ENCODE measurements at places on chromosomes 12 and 14.

- peak; percentile 68 for DNase-seq
Measured at GRCh38 chr12:9707864-9708808, 24.8 kb downstream of the CLECL1 start.

DNA sequence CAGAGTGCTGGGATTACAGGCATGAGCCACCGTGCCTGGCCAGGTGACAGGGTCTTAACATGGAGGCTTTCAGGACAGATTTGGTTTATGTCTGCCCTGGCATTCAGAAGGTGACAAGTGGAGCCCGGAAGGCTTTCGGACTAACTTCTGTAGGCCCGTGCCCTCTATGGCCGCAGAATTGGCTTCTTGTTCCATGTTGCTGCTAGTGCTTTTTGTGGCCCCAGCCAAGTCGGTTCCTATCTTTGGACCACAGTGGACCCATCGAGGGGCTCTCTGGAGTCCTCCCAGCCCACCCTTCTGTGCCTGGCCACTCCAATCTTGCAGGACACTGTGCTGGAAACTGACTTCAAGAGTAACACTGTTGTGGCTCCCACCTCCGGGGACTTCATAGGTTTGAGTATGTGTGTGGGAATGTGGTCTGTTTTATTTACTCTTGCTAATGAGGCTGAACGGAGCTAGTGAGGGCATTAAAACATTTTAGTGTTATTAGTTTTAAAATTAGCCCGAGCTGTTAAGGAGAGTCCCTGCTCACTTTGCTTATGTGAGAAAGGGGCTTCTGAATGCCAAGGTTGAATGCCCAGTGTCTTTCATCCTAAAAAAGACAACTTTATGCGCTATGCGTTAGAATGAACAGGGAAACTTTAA, 245.9 kb downstream of the CACNA1C start:
- DNase-seq: no peak

DNA sequence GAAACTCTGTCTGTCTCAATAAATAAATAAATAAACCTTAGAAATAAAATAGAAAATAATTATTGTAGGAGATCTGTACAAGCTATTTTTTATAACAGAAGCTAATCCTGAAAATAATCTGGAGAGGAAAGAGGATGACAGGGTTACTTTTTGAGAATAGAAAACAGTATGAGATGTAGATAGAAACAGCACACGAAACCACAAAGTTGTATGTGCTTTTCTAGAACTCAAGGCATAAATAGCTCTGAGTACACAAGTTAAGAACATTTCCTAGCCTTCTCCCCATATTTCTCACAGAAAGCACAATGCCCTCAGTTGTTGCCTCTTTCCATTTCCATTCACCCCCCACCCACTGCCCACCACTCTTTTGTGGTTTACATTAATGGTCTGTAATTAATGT, 35.7 kb downstream of the SLC38A4 start:
- no peak for DNase-seq

GRCh38 chr12:2229661-2230539, 177.1 kb downstream of the CACNA1C start:
- DNase-seq: no peak

- no peak for DNase-seq
Measured at GRCh38 chr14:65438266-65438933, 25.9 kb downstream of the FUT8 start.

DNA sequence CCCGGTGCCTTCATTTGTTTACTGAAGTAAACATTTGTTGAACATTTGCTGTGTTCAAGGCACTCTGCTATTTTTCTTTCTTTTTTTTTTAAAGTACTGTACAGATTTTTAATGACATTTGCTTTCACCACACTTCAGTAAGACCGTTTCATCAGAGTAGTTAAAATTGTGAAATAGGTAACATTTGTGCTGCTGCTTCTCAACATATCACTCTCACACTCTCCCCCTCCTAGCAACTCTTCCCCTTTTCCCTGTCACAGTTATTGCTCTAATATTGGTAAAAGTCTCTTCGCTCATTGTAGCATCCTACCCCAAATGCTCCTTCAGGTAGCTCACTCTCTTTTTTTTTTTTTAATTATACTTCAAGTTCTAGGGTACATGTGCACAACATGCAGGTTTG, 49.6 kb downstream of the SRGAP1 start:
- no peak for DNase-seq

DNA sequence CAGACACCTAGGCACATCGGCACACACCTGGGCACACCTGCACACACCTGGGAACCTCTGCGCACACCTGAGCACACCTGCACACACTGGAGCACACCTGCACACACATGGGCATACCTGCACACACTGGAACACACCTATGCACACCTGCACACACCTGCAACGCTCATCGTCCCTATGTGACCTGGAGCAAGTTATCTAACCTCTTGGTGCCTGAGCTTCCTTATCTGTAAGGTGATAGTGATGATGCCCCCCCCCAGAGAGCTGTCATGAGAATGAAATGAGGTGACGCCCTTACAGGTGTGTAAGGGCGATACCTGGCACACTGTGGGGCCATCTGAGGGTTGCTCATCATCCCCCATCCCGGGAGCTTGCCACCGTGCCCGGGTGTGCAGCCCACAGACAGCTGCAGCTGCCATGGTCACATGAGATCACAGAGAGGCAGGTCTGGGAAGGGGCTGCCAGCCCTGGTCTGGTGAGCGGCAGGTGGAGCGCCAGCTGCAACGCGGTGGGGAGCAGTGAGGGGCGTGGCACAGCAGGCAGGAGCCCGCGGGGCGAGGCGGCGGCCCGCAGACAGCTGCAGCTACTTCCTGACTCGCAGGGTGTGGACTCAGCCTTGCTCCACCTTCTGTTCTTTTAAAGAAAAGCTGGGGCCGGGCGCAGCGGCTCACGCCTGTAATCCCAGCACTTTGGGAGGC, 59.9 kb upstream of the FBRSL1 start:
- DNase-seq: peak; percentile 29

DNA sequence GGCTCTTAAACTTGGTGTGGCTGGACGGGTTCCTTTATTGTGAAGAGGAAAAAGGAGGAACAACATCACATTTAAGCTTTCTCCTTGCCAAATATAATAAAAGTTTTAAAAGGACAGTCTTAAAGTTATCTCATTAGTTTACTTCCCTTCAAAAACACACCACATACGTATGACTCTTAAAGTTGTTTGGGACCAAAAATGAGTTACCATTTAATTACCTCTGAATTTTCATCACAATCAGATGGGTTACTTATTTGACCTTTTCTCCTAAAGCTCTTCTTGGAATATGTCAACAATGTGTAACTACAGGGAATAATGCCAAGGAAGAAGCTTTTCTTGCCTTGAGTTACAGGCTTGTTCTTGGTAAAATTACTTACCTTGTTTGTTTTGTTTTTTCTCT, 16.4 kb downstream of the RAB21 start:
- DNase-seq: no peak

GRCh38 chr12:5488626-5488955, 56.7 kb downstream of the NTF3 start:
- DNase-seq: peak; percentile 59

GRCh38 chr12:56633468-56634241, 3.5 kb upstream of the BAZ2A start:
- no peak for DNase-seq

- DNase-seq: peak; percentile 33
Measured at GRCh38 chr12:12272869-12273268, 6.0 kb upstream of the LRP6 start.

DNA sequence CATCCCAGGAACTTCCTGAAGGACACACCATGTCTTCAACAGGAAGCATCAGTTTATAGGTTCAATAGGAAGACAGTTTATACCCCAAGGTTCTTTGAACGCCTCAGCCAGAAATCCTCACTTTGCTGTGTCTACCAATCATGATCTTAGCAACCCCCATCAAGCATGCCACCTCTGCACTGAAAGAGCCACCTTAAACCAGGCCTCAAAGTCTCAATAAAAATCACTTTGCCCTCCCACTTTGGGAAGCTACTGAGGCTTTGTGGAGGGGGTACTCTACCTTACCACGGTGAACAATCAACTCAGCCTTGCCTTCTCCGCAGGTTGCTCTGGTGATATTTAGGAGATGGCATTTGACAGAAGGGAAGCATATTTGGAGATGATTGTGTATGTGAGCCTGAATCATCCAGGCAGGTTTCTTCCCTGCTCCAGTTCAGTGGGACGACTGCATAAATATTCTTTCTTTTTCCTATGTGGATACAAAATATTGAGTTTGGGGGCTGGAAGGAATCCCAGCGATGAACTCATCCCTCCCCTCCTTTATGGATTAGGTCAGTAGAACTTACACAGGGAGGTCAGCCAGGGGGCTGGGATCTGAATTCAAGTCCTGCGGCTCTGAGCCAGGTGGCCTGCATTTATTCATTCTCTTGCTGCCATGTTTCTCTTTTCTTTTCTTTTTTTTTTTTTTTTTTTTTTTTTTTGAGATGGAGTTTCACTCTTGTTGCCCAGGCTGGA, 42.8 kb upstream of the VASH1 start:
- DNase-seq: no peak

DNA sequence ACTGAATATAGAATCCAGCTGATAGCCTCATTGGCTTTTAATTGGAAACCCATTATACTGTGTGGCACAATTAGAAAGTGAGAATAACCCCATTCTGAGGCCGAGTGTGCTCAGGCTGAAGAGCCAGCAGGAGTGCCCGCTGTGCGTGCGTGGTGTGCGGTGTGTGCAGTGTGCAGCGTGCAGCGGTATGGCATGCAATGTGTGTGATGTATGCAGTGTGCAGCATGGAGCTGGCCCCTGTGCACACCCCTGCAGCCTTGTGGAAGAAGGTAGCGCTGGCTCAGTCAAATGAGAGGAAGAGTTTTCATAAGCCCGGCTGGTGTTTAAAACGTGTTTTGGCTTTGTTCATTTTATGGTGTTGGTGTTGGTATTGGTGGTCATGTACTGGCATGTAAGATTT, 22.9 kb downstream of the CKB start:
- no peak for DNase-seq

Data from ELR (cell line).